A375 (cell line): ENCODE measurements at places on chromosomes 3 and 15. TPM values are rescaled to one million over a fixed set of nuclear protein-coding genes. Genes with fewer than 3 reads are reported as not detected.

The EFHB gene
- 0.23 and 1.2 TPM in 2 replicates for total RNA-seq

The GABRR3 gene
- total RNA-seq, result not detected in 2 replicates

The CCDC39 gene
- not detected in 2 replicates for total RNA-seq

The CHRNA5 gene
- total RNA-seq, result 2.8 and 8.1 TPM in 2 replicates

The NDN gene
- 23.5 and 24.9 TPM in 2 replicates for total RNA-seq

The CTXN2 gene
- total RNA-seq, result not detected in 2 replicates

The MUC4 gene
- total RNA-seq, result 0.11 TPM in 1 of 2 replicates, not detected in the other

The ATP13A5 gene
- total RNA-seq, result not detected in 2 replicates

The TMEM212 gene
- 0.13 TPM in 1 of 2 replicates, not detected in the other for total RNA-seq

The NR2F2 gene
- 5.8 and 7.5 TPM in 2 replicates for total RNA-seq

The GOLGA6L9 gene
- total RNA-seq, result 3.1 and 5.5 TPM in 2 replicates

The CDCP1 gene
- 5.0 and 5.4 TPM in 2 replicates for total RNA-seq

The HRH1 gene
- total RNA-seq, result 5.1 and 5.7 TPM in 2 replicates

The WDR82 gene
- total RNA-seq, result 31.2 and 32.3 TPM in 2 replicates

The RARB gene
- 0.80 and 0.94 TPM in 2 replicates for total RNA-seq

The FETUB gene
- not detected in 2 replicates for total RNA-seq

The PRR23B gene
- not detected in 2 replicates for total RNA-seq
